CD4-positive, CD25-positive, alpha-beta regulatory T cell (primary cell): ENCODE measurements at places on chromosomes 11 and 22.

- no peak for DNase-seq
Observed at GRCh38 chr11:1942558-1943260, 4.4 kb upstream of the MRPL23 start.

- no peak for DNase-seq
Observed at GRCh38 chr11:100174881-100175280, 512.2 kb upstream of the ARHGAP42 start.

DNA sequence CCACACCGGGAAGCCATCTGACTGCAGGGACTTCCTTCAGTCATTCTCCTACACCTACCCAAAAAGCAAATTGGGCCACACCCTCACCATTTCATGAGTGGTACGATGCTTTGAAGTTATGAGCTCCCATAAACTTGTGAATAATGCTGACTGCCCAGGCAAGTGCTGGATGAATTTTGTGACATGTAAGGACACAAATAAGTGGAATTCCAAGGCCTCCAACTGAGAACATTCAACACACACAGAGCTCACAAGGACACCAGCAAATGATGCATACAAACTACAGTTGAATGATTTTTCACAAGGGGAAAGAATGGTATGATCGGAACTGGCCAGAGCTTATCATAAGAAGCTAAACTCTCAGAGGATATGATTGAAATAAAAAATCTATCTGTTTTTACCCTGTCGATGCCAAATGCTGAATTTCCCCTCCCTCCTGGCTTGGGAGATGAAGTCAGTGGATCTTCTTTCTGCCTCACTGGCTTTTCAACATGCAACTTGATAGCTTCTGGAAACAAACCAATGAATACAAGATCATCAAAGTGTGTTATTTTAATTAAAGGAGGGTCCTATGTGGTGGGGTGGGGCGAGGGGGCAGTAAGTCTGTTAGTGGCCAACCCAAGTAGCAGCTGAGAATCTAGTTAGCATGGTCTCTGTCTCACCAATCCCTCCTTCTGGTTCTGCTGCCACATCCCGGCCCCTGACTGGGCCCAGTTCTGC is 123.8 kb downstream of the WT1 start:
- no peak for DNase-seq

DNA sequence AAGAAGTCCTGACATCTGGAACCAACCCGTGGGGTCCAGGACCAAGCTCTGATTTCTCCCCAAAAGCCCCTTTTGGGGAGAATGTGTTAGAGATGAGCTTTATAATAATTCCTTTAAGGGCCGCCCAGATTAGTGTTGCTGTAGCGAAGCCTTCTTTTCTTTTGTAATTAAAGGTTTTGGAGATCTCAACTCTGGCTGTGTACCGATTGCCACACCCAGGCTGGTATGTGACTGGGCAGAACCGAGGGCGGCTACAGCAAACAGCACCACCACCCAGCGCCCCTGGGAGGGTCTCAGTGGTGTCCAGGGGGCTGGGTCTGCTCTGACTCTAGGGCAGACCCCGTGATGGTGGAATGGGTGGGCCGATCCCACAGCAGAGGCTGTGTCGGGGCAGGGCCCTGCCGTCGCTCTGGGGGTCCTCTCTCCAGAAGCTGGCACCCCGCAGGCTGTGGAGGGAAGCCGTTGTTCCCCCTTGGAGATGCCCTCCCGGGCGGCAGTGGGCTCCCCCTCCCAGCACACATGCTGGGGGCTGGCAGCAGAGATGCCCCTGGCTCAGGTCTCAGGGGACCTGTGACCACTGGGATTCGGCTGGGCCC is 31.0 kb downstream of the TPCN2 start:
- DNase-seq = no peak

DNA sequence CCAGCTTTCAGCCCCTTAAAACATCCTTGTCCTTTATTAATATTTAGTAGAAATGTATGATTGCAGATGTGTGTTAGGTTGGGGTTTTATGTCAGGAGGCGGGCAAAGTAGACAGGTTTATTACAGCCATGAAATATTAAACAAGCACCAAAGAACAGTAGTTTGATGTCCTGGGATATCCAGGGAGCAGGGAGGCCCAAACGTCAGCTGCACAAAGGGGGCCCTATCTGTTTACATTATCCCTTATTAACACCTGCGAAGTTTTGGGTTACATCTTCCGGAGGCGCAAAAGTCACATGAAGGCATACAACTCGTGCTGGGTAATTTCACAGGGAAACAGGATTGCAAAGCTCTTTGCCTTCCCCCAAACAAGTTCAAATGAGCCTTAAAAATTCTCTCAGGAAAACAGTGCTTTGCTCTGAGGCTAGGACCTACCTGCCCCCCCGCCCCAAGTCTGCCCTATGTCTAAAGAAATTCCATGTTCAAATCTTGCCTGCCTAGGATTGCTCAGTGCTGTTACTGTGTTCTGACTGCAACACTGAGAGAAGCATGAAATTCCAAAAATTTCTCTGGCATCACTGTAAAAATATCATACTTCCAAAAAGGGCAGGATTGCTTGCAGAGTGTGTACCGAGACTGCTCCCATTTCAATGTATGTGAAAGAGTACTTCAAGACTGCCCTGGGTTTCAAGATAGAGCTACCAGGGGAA is 8.9 kb downstream of the MN1 start:
- no peak for DNase-seq

GRCh38 chr11:43234881-43235280 is 76.9 kb upstream of the API5 start:
- DNase-seq = no peak

DNA sequence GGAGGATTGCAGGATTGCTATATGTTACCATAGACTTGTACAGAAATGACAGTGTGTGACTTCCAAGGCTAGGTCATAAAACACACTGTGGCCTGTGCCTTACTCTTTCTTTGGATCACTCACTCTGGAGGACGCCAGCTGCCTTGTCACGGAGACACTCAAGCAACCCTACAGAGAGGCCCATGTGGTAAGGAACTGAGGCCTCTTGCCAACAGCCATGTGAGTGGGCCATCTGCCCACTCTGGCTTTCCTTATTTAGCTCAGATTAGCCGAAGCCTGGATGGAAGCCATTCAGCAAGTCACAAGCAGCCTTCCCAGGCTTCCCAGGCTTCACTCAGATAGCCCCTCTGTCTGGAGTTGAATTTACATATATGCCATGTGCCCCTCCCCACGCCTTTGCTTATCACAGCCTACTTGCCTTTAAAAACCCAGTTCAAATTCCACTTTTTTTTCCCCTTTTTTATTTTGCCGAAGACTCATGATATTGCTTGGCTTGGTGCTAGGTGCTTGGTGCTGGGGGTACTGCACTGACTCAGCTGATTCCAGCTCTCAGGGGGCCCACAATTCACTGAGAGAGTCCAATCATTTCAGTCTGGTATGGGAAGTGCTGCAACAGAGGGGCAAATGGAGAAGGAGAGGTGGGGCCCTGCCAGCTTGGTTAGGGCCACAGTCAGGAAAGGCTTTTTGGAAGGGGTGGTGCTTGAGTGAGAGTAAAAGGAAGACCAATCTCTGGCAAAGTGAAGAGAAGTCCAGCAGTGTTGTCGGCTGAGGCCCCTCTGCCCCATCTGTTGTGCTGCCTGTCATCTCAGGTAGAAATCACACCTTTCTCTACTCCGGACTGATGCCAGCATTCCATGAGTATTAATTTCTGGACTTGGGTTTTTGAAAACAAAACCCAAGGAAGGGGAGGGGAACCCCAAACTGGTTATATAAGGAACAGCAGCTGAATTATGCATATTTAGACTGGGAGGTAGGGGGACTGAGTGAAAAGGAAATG is 14.5 kb upstream of the P4HA3 start:
- no peak for DNase-seq

- DNase-seq = no peak
Observed at GRCh38 chr11:130801333-130802122, 114.8 kb downstream of the SNX19 start.

DNA sequence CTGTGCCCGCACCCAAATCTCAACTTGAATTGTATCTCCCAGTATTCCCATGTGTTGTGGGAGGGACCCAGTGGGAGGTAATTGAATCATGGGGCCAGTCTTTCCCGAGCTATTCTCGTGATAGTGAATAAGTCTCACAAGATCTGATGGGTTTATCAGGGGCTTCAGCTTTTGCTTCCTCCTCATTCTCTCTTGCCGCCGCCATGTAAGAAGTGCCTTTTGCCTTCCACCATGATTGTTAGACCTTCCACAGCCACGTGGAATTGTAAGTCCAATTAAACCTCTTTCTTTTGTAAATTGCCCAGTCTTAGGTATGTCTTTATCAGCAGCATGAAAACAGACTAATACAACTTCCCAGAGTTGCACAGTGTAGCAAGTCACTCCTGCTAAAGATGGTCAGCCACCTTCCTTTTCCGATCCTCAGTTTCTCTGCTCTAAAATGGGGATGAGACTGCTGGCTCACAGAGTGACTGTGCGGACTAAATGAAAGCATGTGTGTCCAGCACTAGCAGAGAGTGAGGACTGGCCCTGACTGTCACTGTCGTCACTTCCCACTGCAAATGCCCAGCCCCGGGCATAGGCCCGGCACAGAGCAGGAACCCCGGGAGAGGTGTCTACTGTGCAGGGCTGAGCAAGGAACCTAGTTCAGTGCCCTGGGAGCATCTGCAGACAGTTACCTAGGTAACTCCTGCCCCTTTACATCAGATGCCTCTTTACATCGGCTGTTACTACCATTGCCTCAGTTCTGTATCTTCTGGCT is 9.5 kb downstream of the TSKU start:
- no peak for DNase-seq

- no peak for DNase-seq
Observed at GRCh38 chr11:112968941-112969713, 7.9 kb downstream of the NCAM1 start.

DNA sequence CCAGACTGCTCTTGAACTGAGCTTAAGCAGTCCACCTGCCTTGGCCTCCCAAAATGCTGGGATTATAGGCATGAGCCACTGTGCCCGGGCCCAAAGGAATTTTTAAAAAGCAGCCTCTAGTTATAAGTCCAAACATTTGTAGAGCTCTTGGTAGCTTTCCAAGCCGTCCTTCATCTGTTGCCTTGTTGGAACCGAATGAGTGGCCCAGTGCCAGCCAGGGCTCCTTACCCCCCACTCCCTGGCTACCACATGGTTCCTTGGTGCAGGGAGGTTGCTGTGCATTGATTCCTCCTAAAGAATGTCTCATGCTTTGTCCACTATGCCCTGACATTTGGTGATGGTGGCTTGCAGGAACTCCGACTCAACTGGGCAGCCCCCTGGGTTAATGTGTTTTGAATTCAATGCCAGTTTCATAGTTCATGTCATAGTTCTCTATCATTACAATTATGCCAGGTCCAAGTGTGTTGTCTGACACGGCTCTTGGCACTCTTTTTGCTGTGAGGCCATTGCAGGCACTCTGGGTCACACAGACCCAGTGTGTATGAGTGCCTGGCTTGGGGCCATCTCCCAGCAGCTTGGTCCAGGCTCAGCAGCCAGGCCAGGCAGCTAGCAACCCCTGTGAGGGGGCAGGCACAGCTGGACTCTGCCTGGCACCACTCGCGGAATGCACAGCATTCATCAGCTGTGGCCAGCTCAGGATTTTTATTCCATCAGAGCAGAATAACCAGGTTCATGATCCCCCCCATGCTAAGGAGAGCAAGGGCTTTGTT is 13.3 kb upstream of the MICALL1 start:
- DNase-seq = no peak

DNA sequence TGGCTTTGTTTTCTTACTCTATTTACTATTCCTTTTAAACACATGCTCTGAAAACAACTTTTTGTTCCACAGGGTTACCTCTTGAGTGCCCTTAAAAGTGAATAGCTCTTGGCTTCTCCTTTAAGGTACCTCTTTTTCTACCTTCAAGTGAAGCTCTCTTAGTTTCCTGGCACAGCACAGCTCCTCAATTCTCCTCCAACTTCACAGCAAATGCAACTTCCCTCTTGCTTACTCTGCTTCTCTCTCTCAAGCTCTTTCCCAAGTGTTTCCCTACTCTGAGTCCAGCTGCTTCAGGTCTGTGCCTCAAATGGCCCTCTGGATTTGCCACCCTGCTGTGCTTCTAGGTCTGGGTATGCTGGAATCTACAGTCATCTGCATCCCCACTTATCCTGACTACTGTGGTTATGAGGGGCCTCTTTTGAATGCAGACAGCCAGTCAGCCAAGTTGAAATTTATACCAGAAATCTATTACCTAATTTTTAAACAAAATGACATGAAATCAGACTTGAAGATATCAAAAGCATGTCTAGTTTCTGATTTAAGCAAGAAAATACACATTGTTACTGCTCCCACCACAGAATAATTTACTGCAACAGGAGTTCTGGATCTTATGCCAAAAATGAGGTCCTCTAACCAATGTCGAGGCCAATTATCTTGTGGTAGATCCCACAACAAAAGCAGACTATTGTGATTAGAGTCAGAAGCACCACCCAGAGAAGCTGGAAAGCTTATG is 371.1 kb downstream of the SOX6 start:
- DNase-seq = no peak

GRCh38 chr11:110128161-110128560 is 35.0 kb downstream of the ZC3H12C start:
- DNase-seq = no peak

DNA sequence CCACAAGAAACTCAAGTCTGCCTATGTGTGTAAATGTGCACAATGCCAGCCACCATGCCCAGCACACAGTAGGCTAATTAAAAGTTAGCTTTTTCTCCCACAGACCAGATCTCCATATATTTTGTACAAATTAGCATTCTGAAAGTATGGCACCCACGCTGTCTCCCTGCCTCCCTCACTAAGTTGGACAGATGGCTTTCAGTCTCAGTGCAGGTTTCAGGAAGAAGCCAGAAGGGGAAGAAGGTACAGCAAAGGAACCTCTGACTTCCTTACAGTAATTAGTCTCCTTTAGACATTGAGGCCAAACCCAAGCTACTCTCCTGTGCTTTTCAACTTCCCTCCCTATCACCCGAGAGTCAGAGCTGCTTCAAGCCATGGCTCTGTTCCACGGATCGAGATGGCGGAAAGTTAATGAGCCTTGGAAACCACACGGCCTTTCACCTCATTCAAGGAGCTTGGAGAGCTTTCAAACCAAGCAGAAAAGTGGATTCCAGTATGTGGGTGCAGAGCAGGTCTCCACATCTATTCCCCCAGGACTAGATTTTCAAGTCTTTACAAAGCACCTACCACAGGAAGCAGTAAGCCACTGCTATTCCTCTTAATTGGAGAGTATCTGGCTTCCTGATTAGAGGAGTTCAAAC is 221.1 kb upstream of the NARS2 start:
- DNase-seq = no peak

- no peak for DNase-seq
Observed at GRCh38 chr11:1128311-1129142, 29.2 kb upstream of the MUC5AC start.

- DNase-seq = no peak
Observed at GRCh38 chr11:64192434-64192833, 6.5 kb downstream of the STIP1 start.

GRCh38 chr11:102655547-102655946 is 30.4 kb upstream of the MMP20 start:
- DNase-seq = no peak
